ENCODE measurements at places on chromosomes 3 and 15.
A peak's percentile ranks its signal among the peaks of the same experiment; 100 is the strongest.

DNA sequence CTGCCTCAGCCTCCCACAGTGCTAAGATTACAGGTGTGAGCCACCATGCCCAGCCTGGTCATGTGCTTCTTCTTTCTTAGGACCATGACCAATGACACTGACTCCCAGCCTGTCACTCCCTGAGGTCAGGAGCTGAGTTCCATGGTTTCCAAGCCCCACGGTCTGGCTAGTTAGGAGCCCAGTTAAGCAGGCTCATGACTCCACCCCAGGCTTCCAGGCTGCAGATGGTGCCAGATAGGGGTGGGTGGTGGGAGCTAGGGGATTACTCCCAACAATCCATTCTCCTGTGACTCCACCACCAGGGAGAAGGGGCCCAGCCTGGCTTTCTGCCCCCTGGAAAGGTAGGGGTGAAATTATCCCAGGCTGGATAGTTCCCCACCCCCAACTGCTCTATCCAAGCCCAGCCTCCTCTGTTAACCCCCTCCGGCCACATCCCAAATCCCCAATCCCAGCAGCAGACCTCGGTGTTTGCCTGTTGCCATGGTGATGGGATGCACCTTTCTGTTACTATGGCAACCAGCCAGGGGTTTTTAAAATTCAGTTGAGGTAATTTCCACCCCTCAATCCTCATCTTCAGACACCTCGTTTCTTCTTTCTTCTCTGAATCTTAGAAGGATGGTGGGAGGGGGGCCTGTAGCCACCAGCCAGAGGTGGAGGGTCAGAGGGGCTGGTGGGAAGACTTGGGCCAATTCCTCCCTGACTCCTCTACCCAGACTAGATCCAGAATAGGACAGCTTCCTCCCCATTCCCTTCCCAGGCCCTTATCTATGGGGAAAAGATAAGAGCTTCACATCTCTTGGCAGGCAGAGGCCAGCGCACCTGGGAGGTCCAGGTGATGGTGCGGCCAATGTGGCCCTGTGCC lies 22.5 kb upstream of the SEMA3F start:
- DNase-seq: no peak

- no peak for DNase-seq
Observed at GRCh38 chr3:89227218-89227617, 119.8 kb downstream of the EPHA3 start.

DNA sequence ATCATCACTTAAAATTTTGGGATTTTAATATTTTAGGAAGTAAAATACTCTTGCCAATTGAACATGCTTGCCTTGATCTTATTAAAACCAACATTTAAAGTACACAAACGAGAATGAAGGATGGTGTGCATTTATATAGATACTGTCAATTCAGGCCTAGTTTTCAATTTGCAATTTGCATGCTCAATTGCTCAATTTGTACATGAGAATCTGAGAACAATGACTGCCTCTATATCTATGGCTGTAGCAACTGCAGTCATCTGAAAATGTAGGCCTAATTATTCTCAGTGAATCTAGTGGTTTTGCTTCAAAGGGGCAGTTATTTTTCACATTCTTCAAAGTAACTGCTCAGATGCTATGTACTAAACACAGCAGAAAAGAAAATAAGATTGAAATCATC lies 18.8 kb downstream of the ZBBX start:
- DNase-seq: no peak

- no peak for DNase-seq
Observed at GRCh38 chr3:27880969-27881892, 159.1 kb upstream of the EOMES start.

DNA sequence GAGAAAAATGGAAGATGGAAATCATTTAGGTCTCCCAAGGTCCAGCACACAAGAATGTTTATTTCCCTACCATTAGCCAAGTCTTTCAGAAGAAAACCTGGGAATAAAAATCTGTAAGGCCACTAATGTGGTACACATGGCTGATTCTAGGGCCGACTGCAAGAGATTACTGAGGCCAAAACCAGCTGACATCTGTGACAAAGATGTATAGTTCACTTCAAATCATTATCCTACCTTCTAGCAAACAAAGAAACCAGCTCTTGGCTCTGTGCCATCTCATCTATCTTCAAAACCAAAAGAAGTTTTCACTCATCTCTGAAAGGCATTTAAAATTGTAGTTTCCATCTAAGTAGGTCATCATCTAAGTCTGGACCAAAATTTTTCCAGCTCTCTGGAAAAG lies 43.9 kb downstream of the ERC2 start:
- DNase-seq: no peak

DNA sequence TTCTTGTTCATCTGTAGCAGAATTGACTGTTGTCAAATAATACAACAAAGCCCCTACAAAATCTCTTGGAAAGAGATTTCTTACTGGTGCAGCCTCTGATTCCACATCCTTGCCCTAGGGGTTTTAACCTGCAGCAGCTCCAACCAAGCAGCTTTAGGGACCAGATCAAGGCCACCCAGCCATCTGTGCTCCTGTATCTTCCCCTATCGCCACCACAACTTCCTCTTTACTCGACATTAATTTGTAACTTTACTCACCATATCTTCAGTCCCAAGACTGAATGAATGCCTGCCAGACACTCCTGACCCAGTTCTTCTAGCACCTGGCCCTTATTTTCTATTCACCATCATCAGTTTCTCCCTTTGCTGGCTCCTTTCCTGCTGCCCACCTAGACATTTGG lies 156.6 kb upstream of the IL12A start:
- DNase-seq: no peak

DNA sequence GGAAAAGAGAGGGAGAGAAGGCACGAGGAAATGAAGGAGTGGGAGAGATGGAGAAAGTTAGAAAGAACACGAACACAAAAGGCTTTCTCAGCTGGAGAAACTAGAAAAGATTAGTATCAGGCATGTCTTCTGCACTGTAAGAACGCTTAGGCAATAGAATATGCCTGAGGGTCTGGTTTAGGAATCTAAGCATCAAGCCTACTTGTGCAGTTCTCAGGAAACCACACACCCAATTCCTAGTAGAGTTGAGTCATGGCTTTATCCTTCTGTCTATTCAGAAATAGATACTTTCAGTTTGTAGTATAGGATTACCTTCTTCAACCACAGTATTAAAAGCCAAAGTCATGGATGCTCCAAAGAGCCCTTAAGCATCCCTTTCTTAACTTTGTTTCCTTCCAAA lies 969.4 kb downstream of the NTRK3 start:
- DNase-seq: no peak

DNA sequence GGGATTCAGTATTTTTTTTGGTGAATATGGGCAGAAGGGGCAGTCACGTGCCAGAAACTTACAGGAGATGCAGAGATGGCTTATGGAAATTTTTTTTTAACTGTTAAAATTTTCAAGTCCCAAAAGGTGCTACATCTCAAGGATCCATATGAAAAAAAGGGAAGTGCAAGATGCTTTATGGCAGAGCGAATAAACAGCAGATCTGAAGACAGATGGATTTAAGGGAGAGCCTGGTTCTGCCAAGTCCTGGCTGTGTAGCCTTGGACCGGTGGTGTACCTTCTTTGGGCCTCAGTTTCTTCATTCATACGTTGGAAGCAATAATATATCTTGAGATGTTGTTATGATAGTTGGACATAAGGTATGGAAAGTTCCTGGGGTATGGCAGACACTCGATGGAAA lies 91.5 kb upstream of the ARRDC4 start:
- DNase-seq: no peak

GRCh38 chr3:151210676-151211381 lies 7.8 kb upstream of the GPR171 start:
- DNase-seq: no peak

DNA sequence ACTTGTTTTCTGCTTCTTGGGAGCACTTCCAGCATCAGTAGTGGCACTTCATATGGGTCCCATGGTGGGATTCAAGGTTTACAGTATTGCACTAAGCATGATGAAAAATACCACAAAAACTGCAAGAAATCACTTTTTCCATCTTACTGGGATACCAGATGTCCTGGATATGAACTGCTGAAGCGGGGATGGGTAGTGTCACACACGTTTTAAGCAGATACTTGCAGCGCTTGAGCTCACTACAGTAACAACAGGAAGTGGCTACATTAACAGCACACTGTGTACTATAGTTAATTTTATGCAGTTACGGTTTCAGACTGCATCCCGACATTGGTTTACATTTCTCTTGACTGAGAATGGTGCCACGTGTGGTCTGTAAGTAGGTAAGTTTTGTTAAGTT lies 3.5 kb upstream of the ISG20 start:
- no peak for DNase-seq

DNA sequence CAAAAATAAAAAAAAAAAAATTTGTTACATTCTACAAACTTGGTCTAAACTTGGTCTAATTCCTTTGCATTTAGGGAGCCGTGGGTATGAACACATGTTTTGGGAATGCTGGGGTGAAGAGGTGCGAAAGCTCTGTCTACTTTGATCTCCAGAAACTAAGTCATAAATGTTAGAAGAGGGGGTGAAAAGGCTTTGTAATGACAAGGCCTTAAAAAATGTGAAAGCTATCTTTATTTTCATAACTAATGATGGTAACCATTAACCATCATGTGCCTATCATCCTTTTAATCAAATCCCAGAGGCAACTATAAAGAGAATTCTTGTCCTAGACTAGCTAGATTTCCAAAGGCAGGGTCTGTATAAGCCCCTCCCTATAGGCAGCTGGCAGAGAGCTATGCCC lies 60.9 kb downstream of the PRICKLE2 start:
- no peak for DNase-seq

- no peak for DNase-seq
Observed at GRCh38 chr15:58446521-58446920, 14.7 kb downstream of the LIPC start.

DNA sequence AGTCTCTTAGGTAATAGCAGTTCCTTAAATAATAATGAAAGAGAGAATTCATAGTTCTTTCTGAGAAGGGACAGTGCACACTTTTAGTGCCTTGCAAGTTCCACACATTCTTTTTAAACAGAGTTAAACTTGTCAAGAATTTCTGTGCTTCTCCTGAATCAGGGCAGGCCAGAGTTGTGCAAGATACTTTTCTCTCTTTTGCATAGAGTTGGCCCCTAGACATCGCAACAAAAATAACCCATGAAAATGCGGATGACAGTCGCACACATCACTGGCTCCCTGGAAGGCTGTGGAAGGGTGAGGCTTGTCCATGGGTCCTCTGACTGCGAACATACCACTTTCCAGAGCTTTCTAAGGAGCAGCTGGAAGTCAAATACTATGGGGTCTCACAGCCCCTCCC lies 40.1 kb downstream of the FBLN2 start:
- DNase-seq: no peak

DNA sequence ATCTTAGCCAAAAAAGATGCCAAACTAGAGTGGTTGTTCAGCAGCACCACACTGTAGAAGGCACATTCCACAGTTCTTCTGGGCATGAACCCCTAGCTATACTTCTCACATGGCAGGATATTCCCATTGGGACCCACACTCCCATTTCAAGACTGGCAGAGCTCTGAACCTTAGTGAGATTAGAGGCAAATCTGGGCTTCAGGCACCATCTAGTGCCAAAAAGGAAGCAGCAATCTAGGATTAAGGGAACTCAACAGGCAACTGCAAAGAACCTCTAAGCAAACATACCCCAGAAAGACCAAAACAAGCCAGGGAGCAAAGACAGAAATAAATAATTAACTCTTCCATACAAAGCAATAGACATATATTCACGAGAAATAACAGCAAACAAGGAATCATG lies 66.2 kb downstream of the TAFA4 start:
- no peak for DNase-seq

GRCh38 chr3:13159890-13160289 lies 86.7 kb upstream of the IQSEC1 start:
- no peak for DNase-seq

GRCh38 chr15:73858062-73858461 lies 15.3 kb upstream of the TBC1D21 start:
- no peak for DNase-seq

DNA sequence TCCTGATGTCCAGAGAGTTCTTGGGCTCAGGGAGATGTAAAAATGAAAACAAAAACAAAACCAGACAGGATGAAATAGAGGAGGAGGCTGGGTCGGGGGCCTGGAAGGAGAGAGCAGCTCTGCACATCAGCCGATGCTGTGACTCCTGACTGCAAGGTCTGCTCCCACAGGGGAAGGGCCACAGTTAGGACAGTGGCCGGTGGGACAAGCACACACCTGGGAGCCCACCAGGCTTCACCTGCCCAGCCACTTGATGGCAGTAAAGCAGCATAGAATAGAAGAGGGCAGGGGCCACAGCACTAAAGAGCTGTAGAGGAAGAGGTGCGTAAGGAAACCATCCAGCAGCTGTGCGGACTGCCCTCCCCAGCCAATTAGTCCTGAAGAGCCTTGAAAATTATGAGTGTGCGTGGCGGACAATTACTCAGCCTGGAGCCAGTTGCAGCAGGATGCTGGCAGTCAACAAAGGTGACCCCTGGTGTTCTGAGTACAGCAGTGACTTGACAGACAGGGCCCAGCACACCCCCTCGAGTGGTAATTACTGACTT lies 29.8 kb downstream of the ALS2CL start:
- DNase-seq: no peak

- no peak for DNase-seq
Observed at GRCh38 chr3:136008732-136009470, 43.4 kb downstream of the PPP2R3A start.

- peak; percentile 11 for DNase-seq
Observed at GRCh38 chr3:128082546-128082945, 30.3 kb downstream of the SEC61A1 start.

GRCh38 chr3:29153811-29154210 lies 127.1 kb upstream of the RBMS3 start:
- no peak for DNase-seq

- DNase-seq: no peak
Observed at GRCh38 chr15:39579487-39580116, 1.3 kb upstream of the THBS1 start.

GRCh38 chr3:179766416-179767133 lies 113.7 kb downstream of the USP13 start:
- no peak for DNase-seq

DNA sequence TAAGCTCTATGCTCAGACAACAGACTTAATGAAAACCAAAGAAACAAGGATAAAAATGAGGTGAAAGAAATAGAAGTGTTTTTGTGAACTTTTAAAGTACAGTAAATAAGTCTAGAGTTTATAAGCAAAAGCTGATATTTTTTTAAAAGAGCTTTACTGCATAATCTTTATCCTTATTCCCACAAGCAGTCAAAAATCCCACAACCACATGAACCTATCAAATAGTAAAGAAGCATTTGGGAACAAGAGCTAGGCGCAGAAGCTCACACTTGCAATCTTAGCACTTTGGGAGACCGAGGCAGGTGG lies 103.8 kb upstream of the TJP1 start:
- no peak for DNase-seq

GRCh38 chr3:65354880-65355279 lies 667.1 kb upstream of the ADAMTS9 start:
- DNase-seq: no peak

DNA sequence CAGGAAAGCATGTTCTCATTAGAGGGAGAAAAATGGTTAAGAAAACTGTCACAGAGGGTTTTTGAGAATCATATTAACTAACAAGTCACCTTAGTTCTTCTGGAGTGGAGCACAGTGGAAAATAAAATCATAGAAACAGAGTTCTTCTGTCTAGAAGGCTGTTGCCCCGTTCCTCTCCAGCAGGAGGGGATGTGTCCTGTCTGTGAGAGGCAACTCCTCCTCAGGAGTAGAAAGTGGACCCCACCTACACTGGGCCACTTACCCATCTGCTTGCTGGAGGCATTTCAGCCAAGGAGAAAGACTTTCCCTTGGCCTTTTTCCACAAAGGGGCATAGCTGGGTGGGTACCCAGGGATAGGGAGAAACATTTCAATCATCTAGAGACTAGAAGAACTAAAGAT lies 106.6 kb downstream of the SSR3 start:
- no peak for DNase-seq

GRCh38 chr3:62669161-62669560 lies 206.1 kb downstream of the CADPS start:
- no peak for DNase-seq

GRCh38 chr3:193237030-193237429 lies 4.0 kb upstream of the PLAAT1 start:
- no peak for DNase-seq
